ENCODE measurements at places on chromosomes 2 and 18.

DNA sequence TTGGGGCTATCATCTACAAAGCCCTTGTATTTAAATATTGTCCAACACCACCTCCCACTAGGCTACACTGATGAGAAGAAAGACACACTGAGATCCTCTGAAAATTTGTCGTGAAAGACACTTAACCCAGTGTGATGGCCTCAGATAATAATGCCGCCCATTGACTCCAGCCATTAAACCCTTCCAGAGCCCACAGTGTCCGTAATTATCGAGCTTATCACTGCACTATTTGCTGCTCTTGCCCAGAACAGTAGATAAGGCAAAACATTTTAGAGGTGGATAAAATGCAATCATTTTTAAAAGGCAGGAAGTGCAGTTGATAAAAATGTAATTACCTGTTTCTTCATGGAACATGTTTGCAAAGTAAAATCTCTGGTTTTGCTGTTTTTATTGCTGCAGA is 121.3 kb upstream of the DDX18 start:
- DNase-seq: no peak

- DNase-seq: no peak
Measured at GRCh38 chr2:63993871-63994270, 25.4 kb downstream of the VPS54 start.

DNA sequence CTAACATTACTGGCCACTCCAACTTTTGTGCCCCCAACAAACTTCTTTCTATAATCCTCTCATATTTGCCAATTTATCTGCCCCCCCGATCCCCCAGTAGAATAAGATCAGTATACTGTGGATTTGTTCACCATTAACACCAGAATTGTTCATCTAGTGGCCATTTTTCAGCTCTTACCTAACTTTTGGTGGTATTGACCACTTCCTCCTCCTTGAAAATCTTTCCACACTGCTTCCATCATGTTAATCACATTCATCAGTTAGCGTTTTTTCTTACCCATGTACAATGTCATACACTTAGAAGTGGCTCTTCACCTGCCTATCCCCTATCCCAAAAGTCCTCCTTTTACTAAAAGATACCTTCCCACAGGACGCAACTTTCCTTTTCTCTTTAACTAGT is 6.1 kb downstream of the IMPACT start:
- no peak for DNase-seq

DNA sequence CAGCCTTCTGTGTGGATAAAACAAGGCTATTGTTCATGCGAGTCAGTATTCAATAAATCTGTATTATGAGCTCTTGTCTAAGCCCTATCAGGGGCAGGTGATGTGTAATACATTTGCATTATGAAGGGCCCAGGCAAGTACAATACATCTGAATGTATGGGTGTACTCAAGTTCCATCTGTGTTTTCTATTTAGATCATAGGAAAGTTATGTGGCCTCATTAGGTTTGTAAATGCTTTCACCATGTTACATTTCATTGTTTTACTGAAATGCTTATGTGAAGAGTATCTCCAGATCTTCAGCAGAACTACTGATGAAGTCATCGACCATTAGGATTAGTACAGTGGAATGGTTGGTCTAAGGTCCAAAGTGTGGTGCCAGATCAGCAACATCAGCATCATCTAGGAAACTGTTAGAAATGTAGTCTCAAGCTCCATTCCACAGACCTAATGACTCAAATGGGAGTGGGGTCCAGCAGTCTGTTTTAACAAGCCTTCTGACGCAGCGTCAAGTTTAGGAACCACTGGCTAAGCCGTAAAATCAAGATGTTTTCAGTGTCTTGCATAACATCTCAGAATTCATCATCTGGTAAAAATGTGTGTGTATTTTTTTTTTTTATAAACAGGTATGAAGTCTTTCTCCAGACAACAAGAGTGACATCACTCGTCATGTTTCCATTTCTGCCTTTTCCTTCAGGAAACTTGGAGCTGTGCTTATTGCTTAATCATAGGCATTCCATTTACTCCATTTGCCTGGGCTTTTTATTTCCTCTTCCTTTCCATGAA is 80.5 kb downstream of the LYPD6 start:
- no peak for DNase-seq

GRCh38 chr2:98708396-98709186 is 22.3 kb downstream of the MGAT4A start:
- DNase-seq: no peak

GRCh38 chr2:98164256-98164655 is 77.3 kb downstream of the VWA3B start:
- no peak for DNase-seq

DNA sequence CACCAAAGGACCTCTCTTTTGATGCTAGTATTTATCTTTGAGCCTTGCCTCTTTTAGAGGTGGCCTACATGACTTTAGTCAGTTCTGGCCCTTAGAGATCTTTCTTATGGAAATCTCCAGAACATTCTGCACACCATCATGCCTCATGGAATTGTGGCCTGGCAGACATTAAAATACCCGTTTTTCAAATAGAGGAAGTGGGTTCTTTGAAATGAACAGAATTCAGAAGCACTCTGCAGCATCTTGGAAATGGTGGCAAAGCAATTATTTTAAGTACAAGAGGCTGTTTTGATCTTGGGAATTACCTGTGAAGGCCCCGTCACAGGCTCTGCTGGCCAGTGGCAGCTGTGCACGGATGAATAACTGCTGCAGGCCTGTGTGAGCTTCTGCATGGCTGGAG is 40.7 kb upstream of the APCDD1 start:
- no peak for DNase-seq

- DNase-seq: no peak
Measured at GRCh38 chr18:3848316-3848715, 398.3 kb downstream of the TGIF1 start.

GRCh38 chr2:12513339-12513738 is 203.4 kb upstream of the TRIB2 start:
- DNase-seq: no peak

- DNase-seq: peak; percentile 71
Measured at GRCh38 chr2:150169237-150169629, 318.2 kb downstream of the RND3 start.
